ENCODE measurements at places on chromosomes 7 and 10. TPM values are rescaled to one million over a fixed set of nuclear protein-coding genes. Genes with fewer than 3 reads are reported as not detected.

The AOC1 gene
- total RNA-seq: not detected

The MKI67 gene
- 7.4 TPM for total RNA-seq

The STAG3 gene
- 2.2 TPM for total RNA-seq

The SFXN3 gene
- total RNA-seq: 97.7 TPM

Measured in smooth muscle cell of the pulmonary artery (primary cell).